Kidney epithelial cell (primary cell): ENCODE measurements at places on chromosomes 5 and 9.

- no peak for DNase-seq
Measured at GRCh38 chr9:123335986-123336329, 20.0 kb upstream of the CRB2 start.

- peak; percentile 56 for DNase-seq
Measured at GRCh38 chr5:6632888-6633468, at the start of the genes NSUN2 and SRD5A1. NSUN2 (minus strand) TSS chr5:6633044; CDS start chr5:6632979, 65 bp downstream. SRD5A1 (plus strand) TSS chr5:6633440; CDS start chr5:6633577, 137 bp downstream.

DNA sequence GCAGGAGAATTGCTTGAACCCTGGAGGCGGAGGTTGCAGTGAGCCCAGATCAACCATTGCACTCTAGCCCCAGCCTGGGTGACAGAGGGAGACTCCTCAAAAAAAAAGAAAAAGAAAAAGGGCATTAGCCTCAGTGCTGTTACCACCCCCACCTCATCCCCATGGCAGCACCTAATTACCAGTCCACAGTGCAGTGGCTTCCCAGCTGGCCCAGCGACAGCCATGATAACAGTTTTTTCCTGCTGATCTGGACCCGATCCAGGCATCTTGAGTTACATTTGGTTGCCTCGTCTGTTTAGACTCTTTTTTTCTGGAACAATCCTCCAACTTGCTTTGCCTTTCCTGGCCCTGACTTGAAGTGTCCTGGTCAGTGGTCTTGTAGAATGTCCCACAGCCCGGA lies 24.4 kb downstream of the NCS1 start:
- DNase-seq, result no peak

- no peak for DNase-seq
Measured at GRCh38 chr5:101653996-101654395, 642.1 kb downstream of the SLCO4C1 start.

- no peak for DNase-seq
Measured at GRCh38 chr5:139306197-139306596, 12.7 kb downstream of the MATR3 start.

GRCh38 chr5:91224969-91225368 lies 158.1 kb downstream of the ARRDC3 start:
- no peak for DNase-seq

GRCh38 chr9:88750832-88751360 lies 215.9 kb downstream of the NXNL2 start:
- DNase-seq, result no peak

GRCh38 chr5:15645381-15646160 lies 145.6 kb downstream of the FBXL7 start:
- DNase-seq, result no peak

- DNase-seq, result no peak
Measured at GRCh38 chr5:98770209-98770910, 3.1 kb upstream of the RGMB start.

DNA sequence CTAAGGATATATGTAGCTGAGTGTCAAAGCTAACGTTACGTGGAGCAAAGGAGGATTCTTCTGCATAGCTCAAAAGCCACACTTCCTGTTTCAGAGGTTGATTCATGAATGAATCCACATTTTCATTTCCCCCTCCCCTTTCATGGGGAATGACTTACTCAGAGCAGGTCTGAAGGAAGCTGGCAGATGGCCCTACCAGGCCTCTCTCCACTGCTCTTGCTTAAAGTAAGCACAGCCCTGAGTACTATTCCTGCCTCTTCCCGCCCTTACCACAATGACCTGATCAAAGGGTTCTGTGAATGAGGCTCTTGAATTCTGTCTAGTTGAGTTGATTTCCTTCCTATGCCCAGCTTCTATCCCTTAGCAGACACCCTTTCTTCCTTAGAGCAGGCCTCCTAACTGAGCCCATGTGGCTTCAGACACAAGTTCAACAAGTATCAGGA lies 6.3 kb downstream of the IGIP start:
- peak; percentile 91 for DNase-seq

DNA sequence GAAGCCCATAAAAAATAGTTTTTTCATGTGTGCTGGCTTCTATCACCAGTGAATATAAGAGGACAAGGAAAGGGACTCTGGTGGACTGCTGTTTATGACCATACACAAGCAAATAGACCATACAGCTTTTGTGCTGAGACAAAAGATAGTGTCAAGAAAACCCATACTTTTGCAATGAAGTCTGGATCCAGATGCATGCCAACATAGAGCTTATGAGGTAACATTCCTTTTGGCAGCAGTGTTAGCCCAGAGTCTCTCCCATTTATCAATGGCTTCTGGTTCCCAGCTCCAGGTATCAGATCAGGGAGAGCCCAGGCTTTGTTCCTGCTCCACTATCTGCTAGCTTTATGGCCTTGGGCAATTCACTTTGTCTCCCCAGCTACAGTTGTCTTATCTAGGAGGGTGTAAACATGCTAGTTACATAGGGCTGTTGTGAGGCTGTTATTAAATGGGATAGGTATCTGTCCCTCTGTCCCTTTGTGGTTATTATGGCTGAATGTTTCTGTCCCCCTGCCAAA lies 55.6 kb downstream of the CCDC192 start:
- no peak for DNase-seq

- no peak for DNase-seq
Measured at GRCh38 chr5:150104550-150104870, 18.2 kb upstream of the CSF1R start.

GRCh38 chr5:132049559-132049958 lies 10.9 kb upstream of the IL3 start:
- DNase-seq, result no peak
